ENCODE measurements at places on chromosomes 7 and 10.

- no peak for DNase-seq
Observed at GRCh38 chr10:1256432-1256725, 200.2 kb downstream of the WDR37 start.

- DNase-seq = peak; percentile 30
Observed at GRCh38 chr7:23893942-23894891, 184.2 kb downstream of the STK31 start.

DNA sequence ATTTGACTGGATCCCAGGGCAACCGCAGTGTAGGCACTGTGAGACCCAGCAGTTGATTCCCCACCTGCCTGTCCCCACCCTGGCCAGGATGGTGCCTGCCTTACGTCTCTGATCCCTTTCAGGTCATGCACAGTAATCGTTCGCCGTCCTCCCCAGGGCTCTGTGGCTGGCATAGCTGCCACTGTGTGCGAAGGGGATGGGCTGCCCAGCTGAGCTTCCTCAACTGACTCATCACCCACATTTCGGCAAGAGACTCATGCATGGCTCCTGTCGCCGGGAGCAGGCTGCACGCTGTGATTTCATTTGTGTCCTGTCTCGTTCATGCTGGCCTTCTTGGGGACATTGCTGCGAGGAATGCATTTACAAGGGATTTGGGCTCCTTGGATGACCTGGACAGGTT, 252.4 kb downstream of the KLF6 start:
- peak; percentile 48 for DNase-seq

DNA sequence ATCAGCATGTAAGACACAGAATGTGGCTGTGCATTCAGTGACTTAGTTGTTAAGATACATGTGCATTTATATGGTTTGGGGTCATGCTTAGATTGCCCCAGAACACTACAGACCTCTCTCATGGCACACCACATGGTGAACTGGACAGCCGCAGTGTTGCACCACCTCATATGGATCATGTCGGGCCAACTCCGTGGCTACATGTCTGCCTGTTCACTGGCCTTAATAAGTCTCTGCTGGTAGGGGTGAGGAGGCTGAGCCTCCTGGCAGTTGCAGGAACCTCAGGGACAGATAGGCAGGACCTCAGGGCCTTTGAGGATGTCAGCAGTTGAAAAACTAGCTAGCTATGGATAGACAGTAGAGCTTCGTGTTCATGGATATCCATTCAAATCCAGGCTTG, 751.0 kb downstream of the GRID1 start:
- no peak for DNase-seq

DNA sequence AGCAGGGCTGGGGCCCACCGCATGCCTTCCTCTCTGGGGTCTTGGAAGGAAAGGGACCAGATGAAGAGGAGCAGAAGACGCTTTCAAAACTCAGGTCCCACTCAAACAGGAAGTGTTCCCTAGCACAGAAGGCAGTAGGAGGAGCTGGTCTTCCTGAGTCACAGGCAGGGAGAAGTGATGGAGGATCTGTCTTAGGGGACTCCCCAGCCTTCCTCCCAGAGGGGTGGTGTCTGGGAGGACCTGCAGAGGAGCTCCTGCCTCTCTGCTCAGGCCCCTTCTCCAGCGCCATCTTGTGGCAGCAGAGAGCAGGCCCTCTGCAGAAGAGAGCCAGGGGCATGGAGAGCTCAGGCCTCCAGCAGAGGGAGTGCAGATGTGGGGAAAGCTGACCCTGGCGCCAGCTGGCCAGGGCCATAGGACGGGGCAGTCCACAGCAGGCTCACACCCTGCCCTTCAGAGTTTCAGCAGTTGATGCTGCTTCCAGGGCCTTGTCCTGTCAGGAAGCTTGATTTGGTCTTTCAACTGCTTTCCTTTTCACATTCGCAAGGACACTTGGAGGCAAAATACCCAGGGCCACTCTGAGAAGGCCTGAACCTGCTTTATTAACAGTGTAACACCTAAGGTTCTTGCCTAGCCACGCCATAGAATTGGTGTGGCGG, 62.2 kb upstream of the TARP start:
- peak; percentile 86 for DNase-seq

- DNase-seq = peak; percentile 3
Observed at GRCh38 chr10:82091413-82091812, 216.4 kb downstream of the NRG3 start.

- no peak for DNase-seq
Observed at GRCh38 chr10:128254476-128254875, 128.3 kb upstream of the MKI67 start.

- no peak for DNase-seq
Observed at GRCh38 chr7:94398841-94399240, 4.1 kb downstream of the COL1A2 start.

- no peak for DNase-seq
Observed at GRCh38 chr10:44581996-44582395, 197.1 kb upstream of the CXCL12 start.

GRCh38 chr10:88428442-88428841, 154.7 kb downstream of the RNLS start:
- peak; percentile 57 for DNase-seq

GRCh38 chr7:31445686-31446355, 68.1 kb upstream of the ITPRID1 start:
- DNase-seq = no peak

- no peak for DNase-seq
Observed at GRCh38 chr7:100090527-100091410, 2.0 kb downstream of the COPS6 start.

GRCh38 chr10:554182-554848, 135.2 kb downstream of the DIP2C start:
- DNase-seq = no peak

All from fibroblast of skin of back (primary cell).